Mucosa of gallbladder (tissue), 1 donor: ENCODE measurements at places on chromosomes 1 and 21. TPM values are rescaled to one million over a fixed set of nuclear protein-coding genes. Genes with fewer than 3 reads are reported as not detected.

DNA sequence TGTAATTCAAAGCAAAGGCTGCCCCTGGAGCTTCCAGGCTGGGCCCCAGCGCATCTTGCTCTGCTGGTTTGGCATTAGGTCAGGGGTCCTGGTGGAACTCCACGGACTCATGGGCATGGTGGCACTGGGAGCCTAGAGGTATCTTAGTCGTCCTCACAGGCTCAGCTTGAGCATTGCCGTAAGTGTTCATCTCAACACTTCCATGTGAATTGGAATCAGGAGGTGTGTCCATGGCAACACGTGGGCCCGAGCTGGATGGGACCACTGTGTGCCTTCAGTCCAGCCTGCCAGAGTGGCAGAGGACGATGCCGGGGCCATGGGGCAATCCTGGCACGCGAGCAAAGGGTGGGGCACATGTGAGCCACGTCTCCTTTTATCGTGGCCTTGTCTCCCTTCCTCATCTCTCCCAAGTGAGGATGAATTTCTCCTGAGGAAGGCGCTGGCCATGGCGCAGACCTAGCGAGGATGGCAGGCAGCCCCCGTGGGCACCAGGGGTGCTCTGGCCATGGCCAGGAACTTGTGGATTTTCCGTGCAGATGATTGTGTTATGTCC is 47.0 kb downstream of the AGPAT3 start:
- DNase-seq, result no peak

GRCh38 chr1:2044510-2045319 is 5.5 kb upstream of the PRKCZ start:
- peak; percentile 67 for DNase-seq

GRCh38 chr1:245397771-245398170 is 243.0 kb downstream of the KIF26B start:
- DNase-seq, result no peak

GRCh38 chr21:16366207-16366606 is 636.4 kb downstream of the USP25 start:
- no peak for DNase-seq

- no peak for DNase-seq
Measured at GRCh38 chr1:70718086-70718630, 307.1 kb downstream of the CTH start.

The TFB2M gene
- 10.5 TPM for total RNA-seq

The DISP1 gene
- total RNA-seq, result 27.4 TPM

- no peak for DNase-seq
Measured at GRCh38 chr1:56577406-56578137, 1.8 kb downstream of the PLPP3 start.

The A3GALT2 gene
- total RNA-seq, result not detected

DNA sequence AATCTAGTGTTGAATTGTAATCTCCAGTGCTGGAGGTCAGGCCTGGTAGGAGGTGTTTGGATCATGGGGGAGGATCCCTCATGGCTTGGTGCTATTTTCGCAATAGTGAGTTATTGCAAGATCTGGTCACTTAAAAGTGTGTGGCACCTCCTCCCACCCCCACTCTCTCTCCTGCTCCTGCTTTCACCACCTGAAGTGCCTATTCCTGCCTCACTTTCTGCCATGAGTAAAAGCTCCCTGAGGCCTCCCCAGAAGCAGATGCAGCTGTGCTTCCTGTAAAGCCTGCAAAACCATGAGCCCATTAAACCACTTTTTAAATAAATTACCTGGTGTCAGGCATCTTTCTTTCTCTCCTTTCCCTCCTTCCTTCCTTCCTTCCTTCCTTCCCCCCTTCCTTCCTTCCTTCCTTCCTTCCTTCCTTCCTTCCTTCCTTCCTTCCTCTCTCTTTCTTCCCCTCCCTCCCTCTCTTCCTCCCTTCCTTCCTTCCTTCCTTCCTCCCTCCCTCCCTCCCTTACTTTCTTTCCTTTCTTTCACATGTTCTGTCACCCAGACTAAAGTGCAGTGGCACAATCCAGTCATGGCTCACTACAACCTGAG is 172.4 kb downstream of the C1orf21 start:
- no peak for DNase-seq

The OR2M4 gene
- not detected for total RNA-seq

The LENEP gene
- total RNA-seq, result not detected

- no peak for DNase-seq
Measured at GRCh38 chr1:81703756-81704463, 96.8 kb upstream of the ADGRL2 start.

The NTRK1 gene
- total RNA-seq, result 3.3 TPM

DNA sequence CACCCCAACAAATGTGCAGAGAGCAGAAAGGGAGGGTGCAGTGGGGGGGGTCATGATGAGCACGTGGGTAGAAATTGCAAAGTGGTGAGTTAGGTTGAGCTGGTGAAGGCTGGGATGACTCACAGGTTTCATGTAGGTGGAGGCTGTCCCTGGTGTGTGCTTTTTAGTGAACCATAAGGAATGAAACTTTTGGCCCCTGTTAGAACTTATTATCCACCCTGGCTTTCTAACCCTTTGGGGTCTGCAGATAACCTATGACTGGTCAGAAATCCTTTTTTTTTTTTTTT is 46.9 kb downstream of the DOP1B start:
- DNase-seq, result peak; percentile 37
